ENCODE measurements at places on chromosomes 4 and X.

DNA sequence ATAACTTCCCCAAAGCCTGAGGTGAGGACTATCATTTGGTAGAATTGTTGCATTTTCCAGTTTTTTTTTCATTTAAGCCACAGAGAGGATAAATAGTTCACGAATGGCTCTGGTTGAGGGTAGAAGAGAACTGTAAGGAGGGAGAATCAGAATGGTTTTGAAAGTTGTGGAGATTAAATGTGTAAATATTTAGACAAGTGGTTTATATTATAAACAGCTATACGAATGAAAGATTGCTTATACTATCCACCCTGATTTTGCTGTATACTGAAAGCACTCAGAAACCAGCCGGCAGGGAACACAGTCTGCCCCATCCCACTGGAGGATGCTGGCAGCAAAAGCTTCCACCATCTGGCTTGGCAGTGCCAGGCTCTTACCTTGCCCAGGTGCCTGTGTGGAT is 341.1 kb downstream of the RAPGEF2 start:
- no peak for DNase-seq

- no peak for DNase-seq
Measured at GRCh38 chr4:23685471-23685870, 204.4 kb downstream of the PPARGC1A start.

DNA sequence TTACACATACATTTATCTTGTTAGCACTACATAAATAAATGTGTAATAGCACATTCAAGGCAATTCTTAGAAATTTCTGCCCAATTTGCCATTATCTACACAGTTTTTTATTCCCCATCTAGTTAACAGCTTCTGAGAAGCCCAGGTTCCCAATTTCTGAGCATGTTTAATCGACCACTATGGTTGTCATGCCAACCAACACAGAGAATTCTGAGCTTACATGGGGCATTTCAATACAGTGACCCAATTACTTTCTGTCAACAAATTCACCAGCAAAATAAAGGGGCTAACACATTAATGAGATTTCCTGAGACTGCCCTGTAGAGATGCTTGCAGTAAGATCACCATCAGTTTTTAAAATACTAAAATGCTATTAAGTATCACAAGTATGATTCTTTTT is 22.0 kb downstream of the GPM6A start:
- no peak for DNase-seq

DNA sequence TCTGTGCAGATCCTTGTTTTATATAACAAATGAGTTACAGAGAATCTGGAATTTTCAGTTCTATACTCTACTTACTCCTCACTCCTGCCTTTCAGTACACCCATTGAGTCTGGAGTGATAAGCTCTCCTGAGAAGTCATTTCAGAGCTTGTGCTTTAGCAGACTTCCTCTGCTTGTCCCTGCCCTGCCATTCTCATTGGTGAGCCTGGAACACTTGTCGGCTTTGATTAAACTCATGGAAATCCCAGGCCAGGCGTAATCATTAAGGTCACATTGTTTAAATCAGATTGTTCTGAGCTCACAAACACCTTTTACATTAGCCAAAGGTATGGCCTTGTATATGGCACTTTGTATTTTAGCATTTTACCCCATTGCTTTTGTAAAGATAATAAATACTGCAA is 102.7 kb downstream of the CNKSR2 start:
- no peak for DNase-seq

GRCh38 chr4:171612907-171613306 is 200.3 kb upstream of the GALNTL6 start:
- no peak for DNase-seq

GRCh38 chrX:69501429-69501828 is 2.7 kb upstream of the NALF2 start:
- no peak for DNase-seq
